Urothelium cell line (cell line): ENCODE measurements at places on chromosomes 7 and 10.

DNA sequence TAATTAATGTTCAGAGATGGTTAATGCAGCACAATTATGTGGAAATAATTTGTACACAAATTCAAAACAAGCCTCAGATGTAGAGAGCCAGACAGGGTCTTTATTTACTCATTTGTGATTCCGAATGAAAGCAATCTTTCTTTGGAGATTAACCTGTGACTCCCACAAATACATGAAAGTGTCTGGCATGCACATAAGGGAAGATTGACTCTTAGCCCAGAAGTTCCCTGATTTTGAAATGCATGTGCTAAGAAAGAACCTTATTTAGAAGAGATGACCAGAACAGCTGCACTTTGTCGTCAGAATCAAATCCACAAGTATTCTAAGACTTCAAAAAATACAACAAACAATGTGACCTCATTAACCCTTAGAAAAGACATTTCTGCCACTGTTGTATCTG, 45.1 kb downstream of the RNLS start:
- no peak for DNase-seq

DNA sequence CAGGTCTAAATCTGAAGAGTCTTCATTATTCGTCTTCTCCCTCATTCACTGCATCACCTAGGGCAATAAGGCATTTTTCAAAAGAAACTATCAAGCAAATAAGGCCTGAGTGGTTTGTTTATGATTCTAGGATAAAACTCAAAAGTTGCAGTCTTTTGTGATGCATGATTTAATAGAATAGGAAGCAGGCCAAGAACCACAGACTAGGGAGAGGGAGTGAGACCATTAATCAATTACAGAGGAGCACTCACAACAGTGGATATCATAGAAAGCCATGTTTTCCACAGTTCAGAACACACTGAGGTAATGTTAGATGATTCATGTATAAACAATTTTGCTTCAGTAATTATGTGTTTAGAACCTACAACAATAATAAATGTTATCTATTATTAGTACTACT, 87.8 kb upstream of the LRRTM3 start:
- peak; percentile 48 for DNase-seq

DNA sequence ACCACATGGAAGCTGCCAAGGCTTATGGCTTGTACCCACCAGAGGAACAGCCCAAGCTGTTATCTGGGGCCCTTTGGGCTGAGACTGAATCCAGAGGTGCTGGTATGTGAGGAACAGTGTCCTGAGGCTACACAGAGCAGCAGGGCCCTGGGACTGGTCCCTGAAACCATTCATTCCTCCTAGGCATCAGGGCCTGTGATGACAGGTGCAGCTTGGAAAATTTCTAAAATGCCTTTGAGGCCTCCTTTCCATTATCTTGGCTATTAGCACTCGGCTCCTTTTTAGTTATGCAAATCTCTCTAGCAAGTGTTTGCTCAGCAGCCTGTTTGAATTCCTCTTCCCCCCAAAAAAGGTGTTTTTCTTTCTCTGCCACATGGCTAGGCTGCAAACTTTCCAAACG, 1151.7 kb upstream of the LRRN3 start:
- no peak for DNase-seq

- DNase-seq, result no peak
Observed at GRCh38 chr7:6167004-6167551, 105.3 kb downstream of the CYTH3 start.

- DNase-seq, result peak; percentile 61
Observed at GRCh38 chr7:151426441-151426903, 13.5 kb downstream of the CRYGN start.

DNA sequence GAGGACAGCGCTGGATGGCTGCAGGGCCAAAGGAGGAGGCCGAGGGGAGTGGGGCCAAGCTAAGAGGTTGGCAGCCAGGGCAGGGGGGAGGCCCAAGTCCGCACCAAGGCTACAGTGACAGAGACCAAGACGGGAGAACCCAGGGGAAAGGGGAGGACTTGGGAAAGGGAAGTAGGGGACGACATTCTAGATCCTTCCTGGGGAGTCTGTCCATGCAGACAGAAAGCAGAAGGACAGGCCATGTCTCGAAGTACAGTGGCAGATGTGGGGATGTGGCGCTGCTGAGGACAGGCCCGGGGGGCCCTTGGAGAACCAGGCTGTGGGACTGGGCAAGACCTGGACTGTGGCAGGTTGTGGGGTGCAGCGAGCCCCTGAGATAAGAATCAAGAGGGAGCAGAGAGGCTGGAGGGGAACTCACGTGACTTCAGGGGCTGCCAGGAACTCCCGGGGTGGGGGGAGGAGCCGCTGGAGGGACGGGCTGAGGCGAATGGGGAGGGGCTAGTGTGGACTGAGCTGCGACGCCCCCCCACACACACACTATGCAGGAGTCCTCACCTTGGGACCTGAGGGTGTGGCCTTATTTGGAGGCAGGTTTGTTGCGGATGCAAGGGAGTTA, 68.5 kb upstream of the TNRC18 start:
- DNase-seq, result no peak

DNA sequence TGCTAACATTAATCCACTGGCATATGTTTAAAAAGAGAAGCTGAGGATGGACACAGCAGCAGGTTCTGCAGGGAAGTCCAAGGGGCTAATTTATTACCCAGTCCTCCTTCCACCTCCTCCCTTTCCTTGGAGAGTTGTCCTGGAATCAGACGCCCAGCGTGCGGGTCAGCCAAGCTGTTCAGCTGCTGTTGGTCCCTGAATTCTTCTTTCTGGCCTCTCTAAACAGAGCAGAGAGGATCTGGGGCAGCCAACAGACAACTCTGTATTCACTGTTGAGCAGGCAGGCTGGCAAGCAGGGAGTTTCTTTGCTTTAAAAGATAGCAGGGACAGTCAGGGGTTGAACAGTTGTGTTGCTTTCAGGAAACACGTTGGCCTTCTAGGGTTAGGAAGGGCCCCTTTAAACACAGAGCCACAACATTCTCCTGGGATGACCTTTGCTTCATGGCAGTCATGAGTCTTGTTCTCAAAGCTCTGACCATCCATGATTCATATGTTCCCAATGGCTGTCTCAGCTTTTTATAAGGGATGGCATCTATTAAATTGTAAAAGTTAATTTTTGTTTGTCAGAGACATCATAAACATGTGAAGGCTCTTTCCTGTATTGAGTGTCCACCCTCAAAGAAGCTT, 217.0 kb downstream of the CREB5 start:
- DNase-seq, result peak; percentile 23

GRCh38 chr7:154598396-154598795, 404.5 kb downstream of the PAXIP1 start:
- no peak for DNase-seq
